Heart right ventricle (tissue), 16 donors: ENCODE measurements at places on chromosomes 2 and 18. TPM values are rescaled to one million over a fixed set of nuclear protein-coding genes. Genes with fewer than 3 reads are reported as not detected.
A peak's percentile ranks its signal among the peaks of the same experiment; 100 is the strongest.

DNA sequence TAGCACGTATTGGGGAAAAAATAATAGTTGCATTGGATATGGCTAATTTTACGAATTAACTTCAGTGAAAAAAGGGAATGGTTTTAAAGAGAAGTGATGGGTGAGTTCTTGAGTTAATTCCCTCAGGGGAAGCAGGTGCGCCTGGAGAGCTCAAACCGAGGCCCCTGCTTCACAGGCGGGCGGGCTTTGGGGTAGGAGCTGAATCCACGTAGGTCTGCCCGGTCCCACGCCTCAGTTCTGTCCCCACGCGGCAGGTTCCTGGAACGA is 44.1 kb downstream of the GORASP2 start:
- no peak for DNase-seq

- DNase-seq: no peak
These were observed 222.2 kb downstream of the MYCN start for GRCh38 chr2:16162491-16163040.

DNA sequence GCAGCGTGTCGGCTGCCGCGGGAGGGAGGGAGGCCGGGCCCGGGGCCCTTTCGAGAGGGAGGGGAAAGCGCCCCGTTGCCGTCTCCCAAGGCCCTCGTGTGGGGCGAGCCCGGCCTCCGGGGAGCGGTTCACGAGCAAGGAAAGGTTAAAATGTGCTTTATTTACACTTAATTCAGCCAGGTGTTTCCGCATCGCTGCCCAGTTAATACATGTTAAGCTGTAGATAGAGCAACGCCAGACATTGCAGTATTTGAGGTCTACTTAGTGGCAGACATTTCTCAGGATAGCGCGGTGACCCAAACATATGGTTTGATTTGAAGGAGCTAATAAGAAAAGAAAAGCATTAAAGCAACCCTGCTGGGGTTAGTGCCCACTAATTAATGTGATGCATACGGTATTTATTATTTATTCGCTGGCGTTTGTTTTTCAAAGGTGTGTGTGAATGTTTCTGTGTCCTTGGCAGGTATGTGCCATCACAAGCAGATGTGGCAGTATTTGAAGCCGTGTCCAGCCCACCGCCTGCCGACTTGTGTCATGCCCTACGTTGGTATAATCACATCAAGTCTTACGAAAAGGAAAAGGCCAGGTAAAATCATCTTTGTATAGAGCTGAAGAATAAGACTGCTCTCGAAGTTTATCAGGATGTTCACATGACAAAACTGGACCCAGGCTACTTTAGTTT is 571 bp downstream of the EEF1B2 start:
- no peak for DNase-seq

DNA sequence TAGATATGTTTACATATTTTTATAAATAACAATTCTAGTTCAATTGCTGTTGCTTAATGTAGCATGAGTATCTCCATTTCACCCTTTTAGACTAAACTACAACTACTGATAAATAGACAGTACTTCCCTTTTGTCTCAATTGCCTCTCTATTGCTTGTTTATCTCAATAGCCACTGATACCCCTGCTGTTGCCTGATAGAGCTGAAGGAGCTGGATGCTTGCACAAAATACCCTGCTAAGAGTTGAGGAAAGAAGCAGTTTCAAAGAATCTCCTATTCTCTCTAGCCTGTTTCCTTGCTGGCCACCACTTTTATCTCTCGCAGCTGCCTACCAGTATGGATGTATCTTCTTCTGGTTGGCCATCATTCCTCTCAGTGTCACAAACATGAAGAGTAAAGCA is 16.9 kb upstream of the ZNF804A start:
- no peak for DNase-seq

GRCh38 chr2:56040189-56040588 is 116.6 kb upstream of the EFEMP1 start:
- DNase-seq: no peak

DNA sequence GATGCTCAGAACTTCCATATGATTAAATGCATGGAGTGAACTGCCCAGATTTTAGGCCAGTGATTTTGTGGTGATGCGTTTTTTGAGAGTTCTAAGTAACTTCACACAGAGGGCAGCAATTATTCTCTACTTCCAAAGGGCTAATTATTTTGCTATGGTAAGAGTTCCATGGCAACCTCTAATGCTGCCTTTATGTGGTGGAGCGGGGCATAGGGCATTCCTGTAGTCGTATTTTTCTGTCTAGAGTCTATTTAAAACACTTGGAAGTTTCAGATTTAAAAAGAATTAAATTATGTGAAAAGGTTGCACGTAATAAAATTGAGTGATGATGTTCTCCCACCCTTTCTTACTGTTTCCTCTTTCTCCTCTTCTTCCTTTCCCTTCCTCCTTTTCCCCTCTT is 63.9 kb upstream of the EML6 start:
- DNase-seq: no peak

DNA sequence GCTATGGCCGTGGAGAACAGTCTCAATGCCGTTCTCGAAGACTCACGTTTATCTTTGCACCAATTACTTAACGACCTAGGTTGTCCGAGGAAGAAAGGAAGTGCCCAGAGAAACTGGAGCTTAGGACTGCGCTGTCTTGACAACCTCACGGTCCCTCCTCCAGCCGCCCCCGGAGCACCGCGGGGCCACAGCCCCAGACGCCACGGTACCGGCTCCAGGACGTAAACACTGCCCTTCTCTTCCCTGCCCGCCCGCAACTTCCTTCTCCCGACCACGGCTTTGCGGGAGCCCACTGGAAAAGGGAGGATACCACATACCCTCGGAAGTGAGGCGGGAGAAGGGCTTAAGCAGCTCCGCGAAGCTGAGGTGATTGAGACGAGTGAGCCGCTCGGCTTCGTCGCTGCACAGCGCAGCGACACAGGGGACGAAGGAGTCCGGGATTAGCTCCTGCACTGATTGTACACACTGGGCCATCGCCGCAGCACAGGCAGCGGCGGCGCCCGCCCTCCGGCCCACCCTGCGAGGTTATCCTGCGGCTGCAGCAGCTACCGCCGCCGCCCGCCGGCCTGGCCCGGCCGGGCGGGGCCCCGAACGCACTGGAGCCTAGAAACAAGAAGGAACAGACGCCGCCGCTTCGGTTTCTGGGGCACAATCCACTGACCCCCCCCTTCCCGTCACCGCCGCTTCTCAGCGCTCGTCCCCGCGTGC is 483 bp downstream of the TRAPPC8 start:
- peak; percentile 25 for DNase-seq

DNA sequence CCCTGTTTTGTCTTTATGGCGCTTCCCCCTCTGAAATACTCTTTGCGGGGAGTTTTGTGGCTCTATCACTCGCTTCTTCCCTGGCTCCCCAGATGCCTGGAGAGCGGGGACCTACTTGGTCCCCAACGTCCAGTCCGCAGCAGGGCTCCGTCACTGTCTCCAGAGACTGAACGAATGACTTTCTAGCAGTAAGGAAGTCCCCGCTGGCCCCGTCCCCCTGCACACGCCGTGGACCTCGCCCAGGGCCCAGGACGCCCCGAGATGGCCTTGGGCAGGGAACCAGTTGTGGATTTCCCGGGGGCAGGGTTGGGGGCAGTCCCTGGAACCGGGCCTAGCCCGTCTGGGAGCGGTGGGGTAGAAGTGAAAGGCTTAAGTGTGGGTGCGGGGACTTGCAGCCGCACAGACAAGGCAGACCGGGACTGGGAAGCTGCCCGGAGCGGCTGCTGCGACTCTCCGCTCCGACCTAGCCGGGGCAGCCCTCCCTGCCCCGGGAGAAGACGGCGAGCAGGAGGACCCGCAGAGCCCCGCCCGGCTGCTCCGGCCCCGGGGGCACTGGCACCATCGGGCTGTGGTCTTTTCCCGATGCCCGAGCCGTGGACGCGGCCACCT is 821 bp upstream of the EPHA4 start:
- peak; percentile 52 for DNase-seq

- no peak for DNase-seq
These were observed 9.3 kb upstream of the RAPH1 start for GRCh38 chr2:203544402-203544801.

- no peak for DNase-seq
These were observed 645.3 kb upstream of the RAB6C start for GRCh38 chr2:129334128-129334527.

DNA sequence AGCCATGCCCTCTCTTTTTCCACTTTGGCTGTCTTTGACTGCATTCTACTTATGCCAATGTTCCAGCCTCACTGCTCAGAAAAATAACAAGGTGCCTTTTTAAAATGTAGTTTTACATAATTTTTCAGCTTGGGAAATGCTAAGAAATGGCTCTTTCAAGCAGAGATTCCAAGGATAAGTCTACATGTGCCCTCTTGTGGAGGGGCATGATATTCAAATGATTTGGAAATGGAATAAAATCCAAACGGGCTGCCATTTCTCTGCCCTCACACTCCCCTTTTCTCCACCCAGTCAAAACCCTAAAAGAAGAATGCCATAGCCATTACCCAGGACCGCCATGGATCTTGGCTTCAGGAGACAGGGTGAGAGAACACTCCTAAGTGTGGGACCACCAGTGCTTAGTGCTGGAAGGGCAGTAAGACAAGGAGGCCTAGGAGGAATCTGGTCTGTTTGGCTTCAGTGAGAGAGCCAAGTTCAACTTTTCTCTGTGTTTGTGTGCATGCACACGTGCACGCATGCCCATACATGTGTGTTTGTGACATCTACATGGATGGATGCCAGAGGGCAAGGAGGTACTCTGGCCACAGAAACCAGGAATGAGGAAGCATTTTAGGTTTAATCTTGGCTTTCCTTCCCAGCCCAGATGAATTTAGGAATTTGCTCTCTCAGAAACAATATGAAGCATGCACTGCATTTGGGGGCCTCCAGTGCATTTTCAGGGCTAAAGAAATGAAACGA is 174.0 kb upstream of the SLC14A2 start:
- no peak for DNase-seq

DNA sequence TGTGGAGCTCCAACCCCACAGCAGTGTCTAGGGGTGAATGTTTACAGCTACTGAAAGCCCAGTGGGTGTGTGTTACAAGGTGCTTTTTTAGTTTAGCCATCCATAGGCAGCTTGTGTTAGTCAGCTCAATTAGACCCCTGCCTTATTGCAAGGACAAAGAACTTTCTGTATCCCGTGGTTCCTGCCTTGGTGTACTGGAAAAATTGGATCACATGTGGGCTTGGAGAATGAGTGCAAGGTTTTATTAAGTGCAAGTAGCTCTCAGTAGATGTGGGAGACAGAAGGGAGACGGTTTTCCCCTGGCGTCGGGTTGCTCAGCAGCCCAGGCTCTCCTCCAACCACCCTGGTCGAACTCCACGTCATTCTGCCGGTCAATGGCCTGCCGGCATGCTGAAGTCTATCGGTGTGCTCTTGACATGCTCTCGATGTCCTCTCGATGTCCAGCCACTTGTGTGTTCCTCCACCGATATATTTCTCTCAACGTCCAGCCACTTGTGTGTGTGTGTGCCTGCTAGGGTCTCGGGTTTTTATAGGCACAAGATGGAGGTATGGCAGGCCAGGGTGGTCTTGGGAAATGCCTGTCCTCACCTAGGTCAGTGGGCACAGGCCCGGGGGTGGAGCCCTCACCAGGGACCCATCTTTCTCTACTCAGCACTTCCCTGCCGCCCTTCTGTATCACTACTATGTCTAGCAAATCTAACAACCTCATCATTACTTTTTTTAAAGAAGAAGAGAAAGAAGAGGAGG is 13.8 kb downstream of the FANCL start:
- no peak for DNase-seq

- no peak for DNase-seq
These were observed 319.2 kb upstream of the LRATD1 start for GRCh38 chr2:14313341-14313740.

DNA sequence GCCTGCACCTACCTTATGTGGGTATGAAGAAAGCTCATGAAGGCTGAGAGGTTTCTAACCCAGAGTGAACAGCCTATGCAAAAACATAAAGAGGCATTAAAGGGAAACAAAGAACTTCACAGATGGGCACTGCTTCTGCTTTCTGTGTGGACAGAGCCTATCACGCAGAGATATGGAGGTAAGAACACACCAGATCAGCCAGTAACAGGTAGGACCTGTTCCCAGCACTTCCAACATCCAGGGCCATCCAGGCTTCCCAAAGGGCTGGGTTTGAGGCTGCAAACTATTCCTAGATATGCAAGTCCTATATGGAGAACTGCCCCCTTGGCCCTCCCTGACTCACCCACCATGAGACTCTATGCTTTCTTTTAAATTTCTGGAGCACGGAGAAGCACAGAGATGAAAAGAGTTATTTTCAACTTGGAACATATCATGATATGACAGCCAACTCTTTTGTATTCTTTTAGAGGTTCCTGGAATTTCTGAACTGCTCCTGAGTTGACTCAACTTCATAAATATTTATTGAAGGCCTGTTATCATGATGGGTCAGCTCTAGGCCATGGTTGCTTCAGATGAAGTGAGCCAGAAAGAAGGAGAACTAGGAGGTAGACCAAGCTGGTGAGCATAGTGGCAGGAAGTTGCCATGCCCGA is 77.4 kb upstream of the PPP1CB start:
- no peak for DNase-seq

- DNase-seq: no peak
These were observed 59.9 kb downstream of the CRIM1 start for GRCh38 chr2:36415381-36416022.

Gene SATB2
- polyA plus RNA-seq: 0.29 TPM

Gene VIT
- polyA plus RNA-seq: 9.6 TPM

Gene HOXD9
- 0.16 TPM for polyA plus RNA-seq

Gene FLACC1
- polyA plus RNA-seq: 6.2 TPM

Gene TMEM198
- polyA plus RNA-seq: 10.7 TPM

Gene PNO1
- polyA plus RNA-seq: 4.4 TPM

Gene TTR
- polyA plus RNA-seq: not detected
